Stimulated activated CD4-positive, alpha-beta T cell treated with anti-CD3 and anti-CD28 coated beads, Interleukin-12 subunit alpha, Interleukin-12 subunit beta, amount 100 ng/mL, for 24 hours (primary cell): ENCODE measurements at places on chromosomes 11 and 22.

- no peak for DNase-seq
Observed at GRCh38 chr22:18954990-18955571, 19.0 kb upstream of the PRODH start.

GRCh38 chr22:33756508-33756949, 163.7 kb downstream of the LARGE1 start:
- no peak for DNase-seq

GRCh38 chr11:118903204-118904015, 19.7 kb downstream of the CXCR5 start:
- DNase-seq = no peak

- no peak for DNase-seq
Observed at GRCh38 chr11:120136356-120136755, 1.6 kb downstream of the TRIM29 start.

- no peak for DNase-seq
Observed at GRCh38 chr22:26563022-26563421, 26.9 kb downstream of the TPST2 start.

- no peak for DNase-seq
Observed at GRCh38 chr11:111691176-111691575, 75.0 kb downstream of the PPP2R1B start.

DNA sequence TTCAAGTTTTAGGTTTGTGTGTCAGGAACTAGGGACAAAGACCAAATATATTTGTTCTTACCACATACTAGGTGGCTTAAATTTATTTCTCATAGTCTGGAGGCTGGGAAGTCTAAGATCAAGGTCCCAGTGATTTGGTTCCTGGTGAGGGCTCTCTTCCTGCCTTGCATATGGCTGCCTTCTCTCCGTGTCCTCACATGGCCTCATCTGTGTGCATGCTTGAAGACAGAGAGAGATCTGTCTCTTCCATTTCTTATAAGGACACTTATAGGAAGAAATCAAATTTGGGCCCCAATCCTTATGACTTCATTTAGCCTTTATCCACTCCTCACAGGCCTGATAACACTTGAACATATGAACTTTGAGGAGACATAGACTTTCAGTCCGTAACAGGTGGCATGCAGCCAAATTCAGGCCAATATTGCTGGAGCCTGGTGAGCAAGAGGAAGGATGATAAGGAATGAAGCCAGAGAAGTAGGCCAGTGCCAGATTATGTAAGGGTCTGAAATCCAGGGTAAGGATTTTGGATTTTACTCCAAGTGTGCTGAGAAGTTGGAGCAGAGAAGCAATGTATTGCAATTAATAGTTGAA, 35.1 kb downstream of the TTC17 start:
- no peak for DNase-seq

GRCh38 chr22:19764636-19765476, 4.3 kb downstream of the TBX1 start:
- no peak for DNase-seq

DNA sequence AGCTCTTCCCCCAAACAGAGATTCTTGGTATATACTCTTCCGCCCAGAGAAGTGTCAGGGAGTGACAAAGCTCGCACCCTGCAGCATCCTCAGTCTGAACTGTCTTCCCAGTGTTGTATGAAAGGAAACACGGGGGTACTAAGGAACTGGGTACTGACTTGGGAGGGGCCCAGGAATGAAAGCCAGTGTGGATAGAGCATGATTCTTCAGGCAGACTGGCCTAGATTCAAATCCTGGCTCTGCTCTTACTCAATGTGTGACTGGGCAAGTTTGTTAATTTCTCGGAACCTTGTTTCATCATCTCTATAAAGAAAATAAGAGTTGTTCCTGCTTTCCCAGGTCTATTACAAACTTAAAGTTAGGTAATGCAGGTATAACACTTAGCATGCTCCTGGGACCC, 266.0 kb upstream of the NARS2 start:
- DNase-seq = no peak

DNA sequence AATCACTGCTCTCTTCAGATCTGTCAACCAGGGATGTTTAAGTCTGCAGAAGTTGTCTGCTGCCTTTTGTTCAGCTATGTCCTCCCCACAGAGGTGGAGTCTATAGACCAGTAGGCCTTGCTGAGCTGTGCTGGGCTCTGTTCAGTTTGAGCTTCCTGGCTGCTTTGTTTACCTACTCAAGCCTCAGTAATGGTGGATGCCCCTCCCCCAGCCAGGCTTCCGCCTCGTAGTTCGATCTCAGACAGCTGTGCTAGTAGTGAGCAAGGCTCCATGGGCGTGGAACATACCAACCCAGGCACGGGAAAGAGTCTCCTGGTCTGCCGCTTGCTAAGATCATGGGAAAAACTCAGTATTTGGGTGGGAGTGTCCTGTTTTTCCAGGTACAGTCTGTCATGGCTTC, 27.6 kb upstream of the CASP12 start:
- DNase-seq = no peak

DNA sequence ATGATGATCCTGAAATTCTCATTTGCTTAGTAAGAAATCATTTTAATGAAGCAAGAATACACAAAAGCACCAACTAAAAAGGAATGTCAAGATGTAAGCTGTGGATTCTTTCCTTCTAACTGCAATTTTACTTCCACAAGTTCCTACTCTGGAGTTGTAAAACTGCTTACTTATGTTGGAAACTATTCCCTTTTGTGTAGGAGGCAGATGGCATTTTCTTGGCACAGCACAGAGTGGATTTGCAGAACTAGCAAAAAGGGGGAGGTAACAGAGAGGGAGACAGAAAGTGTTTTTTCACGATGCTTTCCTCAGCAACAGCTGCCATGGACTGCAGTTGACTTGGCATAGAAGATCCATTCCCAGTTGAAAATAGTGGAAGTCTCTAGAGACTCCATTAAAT, 1112.0 kb upstream of the RAG2 start:
- no peak for DNase-seq

DNA sequence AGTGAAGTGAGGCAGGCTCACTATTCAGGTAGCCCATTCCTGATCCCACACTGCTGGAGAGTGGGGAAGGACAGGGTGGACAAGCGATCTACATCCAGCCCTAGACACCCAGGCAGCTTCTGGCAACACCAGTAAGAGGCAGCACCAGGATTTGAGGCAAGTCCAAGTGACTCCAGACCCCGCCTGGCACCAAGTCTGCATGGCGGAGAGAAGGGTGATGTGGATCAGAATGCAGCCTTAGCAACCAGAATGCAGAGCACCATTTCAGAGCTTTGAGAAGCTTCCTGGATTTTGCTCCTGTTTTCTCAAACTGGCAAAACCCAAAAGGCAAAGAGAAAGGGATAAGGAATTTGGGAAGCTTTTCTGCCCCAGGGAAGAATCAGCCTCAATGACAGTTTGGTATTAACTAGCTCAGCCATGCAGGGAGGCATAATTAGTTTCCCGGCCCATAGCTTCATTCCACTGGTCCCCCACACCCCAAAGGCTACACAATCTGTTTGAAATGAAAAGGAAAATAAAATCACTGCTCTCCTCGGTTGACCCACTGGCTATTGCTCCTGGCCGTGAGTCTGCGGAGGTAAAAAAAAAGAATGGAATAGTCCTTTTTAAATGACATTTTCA, 17.3 kb downstream of the GALNT18 start:
- no peak for DNase-seq
